ENCODE measurements at places on chromosomes 6 and 20. TPM values are rescaled to one million over a fixed set of nuclear protein-coding genes. Genes with fewer than 3 reads are reported as not detected.

DNA sequence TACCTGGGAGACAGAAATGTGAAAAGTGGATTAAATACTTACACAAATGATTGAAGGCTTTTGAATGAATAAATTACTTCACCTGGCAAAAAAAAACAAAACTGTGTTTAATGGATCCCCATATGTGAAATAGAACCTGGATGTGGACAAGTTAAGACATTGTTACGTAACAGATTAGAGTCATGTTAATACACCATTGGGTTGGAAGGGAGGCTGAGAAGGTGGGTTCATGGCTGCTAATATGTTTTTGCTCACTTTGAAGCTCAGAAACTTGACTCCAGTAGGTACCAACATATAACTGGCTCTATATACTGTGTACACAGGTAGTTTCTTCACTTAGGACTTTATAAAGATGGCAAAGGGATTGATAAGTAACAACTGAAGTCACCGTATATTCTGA, 21.4 kb upstream of the TENT5A start:
- no peak overlapping the region for H3K27ac ChIP-seq
- H3K4me3 ChIP-seq: no peak overlapping the region
- DNase-seq: no peak
- H3K4me1 ChIP-seq: no peaks in the 10 kb centered on the region
- no peaks in the 10 kb centered on the region for H3K27me3 ChIP-seq
- H3K36me3 ChIP-seq: no peaks in the 10 kb centered on the region

DNA sequence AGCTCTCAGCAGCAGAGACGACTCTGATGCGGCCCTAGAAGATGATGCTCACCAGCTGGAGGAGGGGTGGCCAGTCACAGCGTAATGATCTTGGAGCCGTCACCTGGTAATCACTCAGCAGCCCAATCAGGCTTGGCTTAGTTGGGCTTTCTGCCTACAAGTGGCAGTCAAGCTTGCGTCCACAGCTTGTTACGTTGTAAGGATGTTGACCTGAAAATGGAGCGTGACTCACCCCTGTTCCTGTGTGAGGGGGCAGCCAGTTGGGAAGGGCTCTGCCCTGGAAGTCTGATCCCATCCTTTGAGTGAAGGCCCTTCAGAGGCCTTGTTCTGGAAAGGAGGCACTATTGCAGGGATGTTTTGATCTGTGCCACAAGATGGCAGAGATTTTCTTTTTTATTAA, 49.8 kb downstream of the SPATA2 start:
- peaks cover 30% of the 10 kb centered on the region for H3K4me1 ChIP-seq
- H3K36me3 ChIP-seq: peaks cover 74% of the 10 kb centered on the region
- peak overlapping the region; percentile 27 for H3K27ac ChIP-seq
- H3K4me3 ChIP-seq: no peak overlapping the region
- DNase-seq: no peak

- no peaks in the 10 kb centered on the region for H3K27me3 ChIP-seq
- H3K4me3 ChIP-seq: no peak overlapping the region
- peaks cover 14% of the 10 kb centered on the region for H3K4me1 ChIP-seq
- H3K36me3 ChIP-seq: peaks cover 15% of the 10 kb centered on the region
- H3K27ac ChIP-seq: no peak overlapping the region
These were observed 4.7 kb downstream of the DSN1 start for GRCh38 chr20:36768768-36769430.

- DNase-seq: no peak
- no peaks in the 10 kb centered on the region for H3K4me1 ChIP-seq
- peaks cover 99% of the 10 kb centered on the region for H3K36me3 ChIP-seq
These were observed 16.0 kb downstream of the TAF11 start for GRCh38 chr6:34871853-34872252.

DNA sequence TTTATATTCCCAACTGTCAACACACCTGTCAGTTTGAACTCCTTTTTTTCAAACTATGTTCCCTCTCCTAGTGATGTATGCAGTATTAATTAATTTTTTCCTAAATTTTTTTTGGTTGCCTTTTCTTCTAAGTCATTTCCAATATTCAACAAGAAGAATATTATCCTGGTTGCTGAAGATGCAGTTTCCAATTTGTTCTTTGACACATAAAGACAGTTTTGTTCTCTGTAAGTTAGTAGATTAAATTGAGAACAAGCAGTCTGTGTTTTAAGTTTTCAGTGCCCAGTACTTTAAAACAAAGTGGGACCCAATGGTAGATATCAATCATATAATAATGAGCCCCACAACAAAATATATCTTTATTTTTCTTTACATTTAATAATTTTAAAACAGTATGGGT, 47.3 kb downstream of the GJA1 start:
- H3K4me3 ChIP-seq: no peak overlapping the region
- DNase-seq: no peak
- no peaks in the 10 kb centered on the region for H3K36me3 ChIP-seq

DNA sequence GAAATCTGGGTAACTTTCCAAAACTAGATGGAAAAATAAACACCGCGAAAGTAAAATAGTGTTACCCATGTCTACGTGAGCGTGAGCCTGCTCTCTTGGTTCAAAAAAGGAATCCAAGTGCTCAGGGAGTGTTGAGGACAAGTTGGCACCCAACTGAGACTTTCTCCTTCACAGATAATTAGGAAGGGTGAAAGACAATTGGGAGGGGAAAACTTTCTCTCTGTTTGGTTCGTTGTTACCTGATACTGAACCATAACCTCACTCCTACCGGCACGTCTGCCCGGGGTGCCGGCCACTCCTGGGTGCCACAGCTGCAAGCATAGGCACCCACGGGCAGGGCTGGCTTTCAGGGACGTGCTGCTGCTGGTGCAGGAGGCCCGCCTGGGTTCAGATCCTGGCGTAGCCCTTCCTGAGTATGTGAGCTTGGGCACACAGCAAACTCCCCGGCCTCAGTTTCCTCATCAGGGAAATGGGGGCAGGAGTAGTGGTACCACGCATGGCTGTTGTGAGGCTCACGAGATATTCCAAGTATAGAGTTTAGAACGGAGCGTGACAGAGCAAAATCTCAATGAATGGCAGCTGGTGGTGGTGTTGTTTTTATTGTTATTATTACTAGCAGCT, 38.2 kb upstream of the PMEPA1 start:
- DNase-seq: no peak
- H3K36me3 ChIP-seq: no peaks in the 10 kb centered on the region
- H3K4me1 ChIP-seq: peaks cover 36% of the 10 kb centered on the region
- H3K4me3 ChIP-seq: peak overlapping the region; percentile 38

TNXB gene
- 82.2 TPM for total RNA-seq

PXMP4 gene
- 6.1 TPM for total RNA-seq

MOXD1 gene
- 4.5 TPM for total RNA-seq

Data from stomach (tissue), 19 donors.